Activated CD8-positive, alpha-beta memory T cell treated with anti-CD3 and anti-CD28 coated beads for 1 hour (primary cell): ENCODE measurements at places on chromosomes 13 and 19.

DNA sequence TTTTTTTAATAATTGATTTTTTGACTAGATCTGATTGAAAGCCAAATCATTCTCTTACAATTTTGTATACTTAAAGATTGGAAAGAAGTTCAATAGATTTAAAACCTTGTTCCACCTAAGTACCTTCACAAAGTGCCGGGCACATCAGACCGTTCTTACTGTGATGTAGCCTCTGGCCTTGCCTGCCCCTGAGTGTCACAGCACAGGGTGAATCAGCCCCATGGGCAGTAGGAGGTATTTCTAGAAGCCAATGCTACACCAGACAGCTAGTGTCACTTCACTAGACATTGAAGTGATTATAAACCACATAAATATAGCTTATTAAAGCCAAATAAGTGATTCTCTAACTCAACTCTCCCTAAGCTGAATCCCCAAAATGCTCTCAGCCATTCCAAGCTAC lies 131.3 kb downstream of the LACC1 start:
- no peak for DNase-seq

DNA sequence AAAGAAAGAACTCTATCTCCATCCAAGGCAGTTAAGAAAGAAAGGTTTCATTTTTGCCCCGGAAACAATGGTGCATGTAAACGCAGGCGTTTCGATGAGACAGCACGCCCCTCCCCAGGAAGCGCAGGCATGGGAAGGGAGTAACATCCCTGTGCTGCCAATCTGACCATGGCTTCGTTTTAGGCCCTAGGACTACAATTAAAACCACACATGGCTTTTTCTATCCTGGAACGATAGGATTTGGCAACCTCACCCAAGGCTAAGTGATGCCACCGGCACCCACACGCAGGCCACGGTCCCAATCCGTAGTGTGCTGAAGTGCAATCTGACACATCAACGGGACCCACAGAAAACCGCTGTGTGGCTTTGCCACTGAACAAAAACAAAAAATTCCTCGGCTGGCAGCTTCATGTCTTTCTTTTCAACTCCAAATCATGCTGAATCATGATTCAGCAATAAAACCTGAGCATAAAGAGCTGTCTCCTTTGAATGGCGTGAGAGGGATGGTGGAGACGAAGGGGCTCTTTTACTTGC lies 24.2 kb downstream of the RANBP3 start:
- DNase-seq = no peak

- no peak for DNase-seq
Measured at GRCh38 chr13:109586509-109587346, 199.7 kb downstream of the IRS2 start.

DNA sequence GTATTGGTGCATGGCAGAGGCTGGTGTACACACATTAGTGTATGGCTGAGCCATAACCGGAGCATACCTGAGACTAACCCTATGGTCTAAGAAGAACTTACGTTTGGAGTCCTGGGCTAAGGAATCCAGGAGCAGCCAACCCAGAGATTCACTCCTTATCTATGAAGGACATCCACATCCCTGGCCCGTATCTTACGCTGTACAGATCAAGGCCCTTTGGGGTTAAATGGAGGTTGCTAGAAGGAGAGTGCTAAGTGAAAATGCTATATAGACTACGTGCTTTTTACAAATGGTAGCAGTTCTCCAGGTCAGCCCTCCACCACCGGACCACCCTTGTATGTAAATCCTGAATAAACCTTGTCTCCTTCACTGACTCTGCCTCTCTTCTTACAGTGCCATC lies 1.9 kb upstream of the SUGT1 start:
- no peak for DNase-seq

DNA sequence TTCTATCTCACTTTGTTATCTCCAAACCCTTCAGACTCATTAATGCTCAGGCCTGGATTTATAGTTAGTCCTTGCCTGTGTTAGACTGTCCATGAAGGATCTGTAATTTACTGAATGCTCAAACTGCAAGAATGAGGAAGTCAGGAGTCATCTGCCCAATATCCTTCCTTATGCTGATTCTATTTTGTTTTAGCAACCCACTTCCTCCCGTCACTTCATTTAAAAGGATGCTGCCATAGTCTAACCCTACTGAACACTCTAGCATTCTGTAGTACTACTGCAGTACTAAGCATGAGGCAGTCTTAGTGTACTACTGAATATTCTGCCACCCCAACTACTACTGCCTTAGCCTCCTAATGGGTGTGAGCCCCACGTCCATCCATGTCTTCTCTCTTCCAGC lies 1.5 kb downstream of the FCAR start:
- no peak for DNase-seq

- DNase-seq = no peak
Measured at GRCh38 chr13:40550130-40550529, 116.3 kb downstream of the FOXO1 start.

DNA sequence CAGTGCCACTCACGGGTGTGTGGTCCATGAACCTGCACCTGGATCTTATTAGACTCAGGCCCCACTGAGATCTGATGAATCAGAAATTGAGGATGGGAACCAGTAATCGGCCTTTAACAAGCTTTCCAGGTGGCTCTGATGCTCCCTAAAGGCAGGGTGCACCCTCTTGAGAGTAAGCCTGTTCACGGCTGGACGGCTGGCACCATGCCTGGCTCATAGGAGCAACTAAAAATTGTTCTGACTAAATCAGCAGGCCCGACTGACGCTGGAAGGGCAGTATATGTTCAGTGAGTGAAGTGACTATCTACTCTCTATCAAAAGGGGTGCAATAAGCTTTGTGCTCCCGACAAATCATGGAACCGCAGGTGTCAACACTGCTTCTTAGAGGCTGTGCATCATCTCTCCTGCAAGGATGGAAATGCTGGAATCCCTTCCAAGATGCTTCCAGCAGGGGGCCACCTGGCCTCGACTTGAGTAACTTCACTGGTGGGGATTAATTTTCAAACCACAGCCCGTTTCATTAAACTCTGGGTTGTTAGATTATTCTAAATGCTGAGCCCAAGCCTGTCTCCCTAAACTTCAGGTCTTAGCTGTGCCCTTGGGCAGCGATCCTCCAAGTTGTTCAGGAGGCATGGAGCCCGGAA lies 28.4 kb downstream of the TMTC4 start:
- no peak for DNase-seq

GRCh38 chr13:80242728-80243427 lies 98.0 kb downstream of the SPRY2 start:
- no peak for DNase-seq

- DNase-seq = no peak
Measured at GRCh38 chr19:19342086-19343015, 21.7 kb downstream of the MAU2 start.

DNA sequence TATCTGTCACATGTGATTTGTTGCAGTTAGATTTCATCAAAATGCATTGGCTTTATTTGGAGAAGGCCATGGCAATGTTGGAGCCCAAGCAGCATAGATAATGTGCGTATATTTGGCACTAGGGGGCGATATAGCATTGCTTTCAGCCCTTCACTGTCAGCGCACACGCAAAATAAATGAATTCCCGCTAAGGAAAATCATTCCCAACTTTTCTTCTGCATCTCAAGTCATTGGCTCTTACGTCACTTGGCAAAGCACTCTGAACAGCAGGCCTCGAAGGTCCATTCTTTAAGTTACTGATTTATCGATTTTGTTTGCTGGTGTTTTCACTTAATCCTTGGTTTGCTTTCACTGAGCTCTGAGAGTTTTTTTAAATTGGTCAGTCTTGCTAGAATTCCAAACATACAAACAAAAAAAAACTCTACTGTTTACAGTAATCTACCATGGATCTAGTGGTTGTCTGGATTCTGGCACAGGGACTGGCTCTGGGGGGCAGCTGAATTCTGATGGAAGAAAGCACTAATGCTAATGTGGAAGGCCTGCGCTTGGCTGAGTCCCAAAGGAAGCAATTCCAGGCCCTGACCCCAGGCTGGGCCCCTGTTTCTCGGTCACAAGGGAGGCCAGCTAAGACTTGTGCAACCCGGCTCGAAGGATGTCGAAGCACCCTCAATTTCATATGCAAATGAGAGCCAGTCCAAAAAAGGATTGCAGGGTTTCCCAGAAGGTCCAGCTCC lies 97.7 kb upstream of the IPO5 start:
- DNase-seq = no peak

DNA sequence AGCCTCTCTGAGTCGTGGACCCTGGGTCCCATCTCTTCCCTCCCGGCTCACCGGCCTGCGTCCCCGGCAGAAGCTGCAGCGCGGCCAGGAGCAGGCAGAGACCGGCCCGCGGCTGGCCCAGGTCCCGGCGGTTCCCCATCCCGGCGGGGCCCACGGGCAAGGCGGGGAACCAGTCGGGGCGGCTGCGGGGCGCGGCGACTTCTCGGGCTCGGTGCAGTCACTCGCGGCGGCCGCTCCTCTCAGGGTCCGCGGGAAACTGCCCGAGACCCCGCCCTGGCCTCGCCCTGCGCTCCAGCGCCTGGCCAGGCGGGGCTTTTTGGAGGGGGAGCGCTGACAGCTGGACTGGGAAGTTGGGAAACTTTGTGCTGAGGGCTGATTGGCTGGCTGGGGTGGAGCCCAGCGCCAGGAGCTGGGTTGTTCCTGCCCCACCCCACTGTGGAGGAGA lies at the start of gene COL5A3:
Gene COL5A3, minus strand, starts transcription at position 258 of the 445 bp plus-strand sequence. Its CDS starts 119 bp downstream, at position 139.
- no peak for DNase-seq

DNA sequence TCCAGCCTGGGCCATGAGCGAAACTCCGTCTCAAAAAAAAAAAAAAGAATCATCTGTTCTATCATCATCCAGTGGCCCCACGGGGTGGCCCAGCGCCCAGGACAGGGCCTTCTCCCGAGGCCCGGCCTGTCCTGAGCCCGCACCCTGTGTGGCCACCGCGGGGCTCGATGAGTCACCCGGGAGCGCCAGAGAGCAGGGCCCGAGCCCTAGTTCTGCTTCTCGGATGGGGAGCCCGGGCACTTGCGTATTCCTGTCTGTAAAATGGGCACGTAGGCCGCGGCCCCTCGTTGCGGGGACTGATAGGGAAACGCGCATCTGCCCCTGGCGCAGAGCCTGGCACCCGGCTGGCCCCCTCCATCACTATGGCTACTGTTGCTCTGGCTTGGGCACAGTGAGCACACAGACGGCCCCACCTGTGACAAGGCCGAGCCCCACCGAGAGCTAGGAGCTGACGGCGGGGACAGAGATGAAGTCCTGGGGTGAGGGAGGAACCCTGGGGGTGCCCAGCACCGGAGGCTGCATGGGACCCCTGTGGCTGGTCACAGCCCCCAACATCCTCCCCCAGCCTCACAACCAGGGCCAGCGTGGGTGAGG lies 21.3 kb upstream of the UQCR11 start:
- no peak for DNase-seq

DNA sequence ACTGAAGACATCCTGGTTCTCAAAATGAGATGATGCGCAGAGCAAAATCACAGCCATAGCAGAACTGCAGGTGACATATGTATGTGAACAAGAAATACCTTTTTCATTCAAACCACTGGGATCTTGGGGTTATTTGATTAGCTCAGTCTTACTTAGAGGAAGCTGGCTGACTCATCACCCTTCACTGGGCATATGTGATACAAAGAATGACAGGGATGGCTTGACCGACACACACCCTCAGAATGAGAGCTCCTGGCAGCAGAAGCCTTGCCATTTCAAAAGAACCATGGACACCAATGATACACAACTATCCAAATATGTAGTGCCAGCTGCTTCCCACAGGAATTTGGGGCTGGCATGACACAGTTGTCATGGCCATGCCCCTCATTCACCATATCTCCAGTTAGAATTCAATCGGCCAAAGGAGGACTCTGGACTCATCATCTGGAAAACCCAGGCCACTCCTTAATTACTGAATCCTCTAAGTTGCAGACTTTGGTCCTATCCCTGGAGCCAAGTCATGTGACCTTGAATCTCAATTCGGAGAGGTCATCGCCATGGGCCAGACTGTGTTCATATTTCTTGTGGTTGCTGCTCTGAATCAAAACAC lies 115.8 kb downstream of the KATNAL1 start:
- no peak for DNase-seq

DNA sequence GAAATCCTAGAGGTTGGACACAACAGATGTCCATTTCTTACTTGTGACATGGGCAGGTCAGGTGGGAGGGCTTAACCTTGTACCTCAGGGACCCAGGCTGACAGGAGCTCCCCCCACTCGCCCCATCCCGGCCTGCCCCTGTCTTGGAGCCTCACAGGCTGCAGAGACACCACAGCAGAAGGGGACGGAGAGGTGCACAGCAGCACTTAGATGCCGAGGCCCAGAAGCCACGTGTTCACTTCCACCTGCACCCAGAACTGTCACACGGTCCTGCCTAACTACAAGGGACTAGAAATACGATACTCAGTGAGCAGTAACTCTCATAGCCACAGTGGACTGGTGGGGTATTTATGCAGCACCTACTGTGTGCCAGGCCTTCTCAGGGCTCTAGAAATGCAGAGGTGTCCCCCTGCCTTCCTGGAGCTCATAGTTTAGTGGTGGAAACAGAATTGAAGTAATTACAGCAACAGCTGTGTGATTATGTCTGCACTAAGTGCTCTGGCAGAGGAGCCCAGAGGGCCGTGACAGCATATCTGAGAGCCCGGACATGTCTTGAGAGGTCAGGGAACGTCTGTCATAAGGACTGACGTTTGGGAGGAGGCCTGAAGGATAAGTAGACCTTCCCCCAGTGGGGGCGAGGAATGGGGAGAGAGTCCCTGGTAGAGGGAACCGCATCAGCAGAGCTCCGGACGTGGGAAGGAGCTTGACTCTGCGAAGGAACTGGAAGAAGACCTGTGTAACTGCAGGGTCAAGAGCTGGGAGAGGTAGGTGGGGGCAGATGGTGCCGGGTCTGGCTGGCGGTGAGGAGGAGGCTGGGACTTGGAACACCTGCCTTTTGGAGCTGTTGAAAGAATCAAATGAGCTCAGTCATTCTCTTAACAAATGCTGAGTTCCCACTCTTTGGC lies 130.0 kb downstream of the SIPA1L3 start:
- DNase-seq = no peak

GRCh38 chr19:19113040-19113626 lies 25.1 kb downstream of the TMEM161A start:
- DNase-seq = no peak

GRCh38 chr13:47707414-47707813 lies 293.7 kb downstream of the SUCLA2 start:
- no peak for DNase-seq

- no peak for DNase-seq
Measured at GRCh38 chr13:113874177-113874576, 10.3 kb upstream of the GAS6 start.

DNA sequence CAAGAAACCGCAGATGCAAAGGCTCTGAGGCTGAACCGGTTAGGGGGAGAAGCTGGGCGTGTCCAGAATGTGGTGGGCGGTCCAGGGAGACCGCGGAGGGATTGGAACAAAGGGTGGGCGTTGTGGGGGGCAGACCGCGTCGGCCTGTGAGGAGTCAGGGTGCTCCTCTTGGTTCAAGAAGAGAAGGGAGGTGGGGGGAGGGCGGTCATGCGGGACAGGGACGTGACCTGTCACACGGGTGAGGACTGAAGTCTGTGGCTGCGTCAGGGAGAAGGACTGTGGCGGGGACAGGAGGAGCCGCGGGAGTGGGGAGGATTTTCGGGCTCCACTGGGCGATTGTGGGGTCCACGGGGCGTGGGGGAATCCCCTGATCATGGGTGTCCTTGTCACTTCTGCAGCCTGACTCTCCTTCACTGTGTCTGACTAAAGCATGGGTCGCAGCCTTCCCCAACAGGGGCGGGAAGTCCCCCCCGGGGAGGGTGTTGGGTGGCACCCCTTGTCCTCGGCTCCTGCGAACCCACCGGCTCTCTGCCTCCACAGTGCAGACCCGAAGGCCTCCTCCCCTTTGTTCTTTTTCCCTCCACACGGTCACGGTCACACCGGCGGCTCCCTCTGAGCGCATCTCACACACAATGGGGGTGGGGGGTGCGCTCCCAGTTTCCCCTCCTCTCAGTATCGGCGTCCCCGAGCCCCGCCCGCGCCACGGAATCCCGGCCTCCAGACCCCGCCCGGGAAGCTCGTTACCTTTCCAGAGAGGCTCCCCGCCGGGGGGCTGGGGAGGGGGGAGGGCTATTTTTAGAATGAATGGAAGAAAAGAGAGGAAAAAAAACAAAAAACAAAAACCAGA lies 16.4 kb upstream of the KCNN1 start:
- no peak for DNase-seq
